Esophagus mucosa (tissue), 1 donor: ENCODE measurements at places on chromosomes 7 and 10. TPM values are rescaled to one million over a fixed set of nuclear protein-coding genes. Genes with fewer than 3 reads are reported as not detected.

- ATAC-seq: no peak
These were observed 56.8 kb downstream of the MPP7 start for GRCh38 chr10:28246023-28246422.

DNA sequence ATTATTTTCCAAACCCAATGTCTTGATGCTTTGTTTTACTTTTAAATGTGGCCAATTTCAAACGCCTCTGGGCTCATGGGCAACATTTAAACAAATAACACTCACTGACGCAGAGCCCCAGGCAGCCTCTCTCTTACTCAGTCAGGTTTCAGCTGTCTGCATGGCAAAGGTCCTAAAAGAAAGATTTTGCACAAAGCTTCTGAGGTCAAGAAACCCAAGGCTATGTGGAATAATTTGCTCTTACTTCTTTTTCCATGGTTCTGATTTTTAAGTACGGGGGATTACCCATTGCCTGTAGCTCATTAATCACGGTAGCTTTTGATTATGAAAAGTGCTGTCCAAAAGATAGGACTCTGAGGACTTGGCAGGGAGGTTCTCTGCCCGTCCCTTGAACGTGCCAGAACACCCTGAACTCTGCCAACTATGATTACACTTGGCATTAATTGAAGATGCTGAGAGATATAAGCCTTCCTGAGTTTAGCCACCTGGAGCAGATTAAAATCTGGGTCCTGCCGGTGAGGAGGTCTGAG is 14.1 kb upstream of the MSRB2 start:
- peak; percentile 45 for ATAC-seq

- no peak for ATAC-seq
These were observed 99.1 kb downstream of the GLI3 start for GRCh38 chr7:42137941-42138340.

The ABCB4 gene
- 0.20 TPM for total RNA-seq

DNA sequence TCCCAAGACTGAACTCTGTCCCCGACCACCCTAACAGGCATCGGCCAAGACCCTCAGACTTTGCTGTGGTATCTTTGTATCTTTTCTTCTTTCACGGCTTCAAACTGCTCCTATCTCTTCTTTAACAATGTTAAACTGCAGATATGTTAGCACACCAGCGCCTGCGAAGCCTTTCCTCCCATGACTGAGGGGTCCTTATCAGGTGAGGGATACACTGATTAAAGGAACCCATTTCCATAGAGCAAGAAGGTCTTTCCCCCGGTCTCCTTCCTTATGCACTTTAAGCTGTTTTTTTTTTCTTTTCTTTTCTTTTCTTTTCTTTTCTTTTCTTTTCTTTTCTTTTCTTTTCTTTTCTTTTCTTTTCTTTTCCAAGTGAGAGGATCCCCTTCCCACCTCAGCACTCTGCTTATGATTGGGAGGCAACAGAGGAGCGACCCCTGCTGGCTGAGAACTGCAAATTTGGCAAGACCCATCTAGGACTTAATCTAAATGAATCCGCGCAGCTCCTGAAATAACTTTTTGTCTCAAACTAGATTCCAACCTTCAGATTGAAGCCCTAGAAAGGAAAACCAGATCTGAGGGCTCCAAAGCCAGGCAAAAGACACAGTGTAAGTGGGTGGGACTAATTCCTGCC is 109.9 kb downstream of the ITGB8 start:
- ATAC-seq: no peak

The AKR1C8 gene
- total RNA-seq: not detected

The ITGA8 gene
- total RNA-seq: 2.1 TPM

The WIPF3 gene
- total RNA-seq: 1.2 TPM

DNA sequence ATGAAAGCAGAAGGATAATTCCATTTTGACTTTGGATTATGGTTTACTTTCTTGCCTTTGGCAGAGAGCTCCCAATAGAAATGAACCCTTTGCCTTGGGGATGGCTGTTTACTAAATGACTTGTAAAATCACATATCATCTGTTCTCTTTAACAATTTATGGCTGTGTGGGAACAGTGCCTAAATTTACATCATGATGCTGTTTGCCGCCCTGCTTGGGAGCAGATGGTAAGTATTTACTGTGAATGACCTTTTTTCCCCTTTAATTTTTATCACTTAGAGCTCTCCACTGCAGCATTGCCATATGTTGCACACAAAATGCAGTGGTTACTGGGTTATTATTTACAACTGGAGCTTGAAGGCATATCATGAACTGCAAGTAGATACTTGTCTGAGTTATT is 13.4 kb downstream of the HEPACAM2 start:
- no peak for ATAC-seq

- no peak for ATAC-seq
These were observed 816.9 kb upstream of the POT1 start for GRCh38 chr7:125746510-125746909.

DNA sequence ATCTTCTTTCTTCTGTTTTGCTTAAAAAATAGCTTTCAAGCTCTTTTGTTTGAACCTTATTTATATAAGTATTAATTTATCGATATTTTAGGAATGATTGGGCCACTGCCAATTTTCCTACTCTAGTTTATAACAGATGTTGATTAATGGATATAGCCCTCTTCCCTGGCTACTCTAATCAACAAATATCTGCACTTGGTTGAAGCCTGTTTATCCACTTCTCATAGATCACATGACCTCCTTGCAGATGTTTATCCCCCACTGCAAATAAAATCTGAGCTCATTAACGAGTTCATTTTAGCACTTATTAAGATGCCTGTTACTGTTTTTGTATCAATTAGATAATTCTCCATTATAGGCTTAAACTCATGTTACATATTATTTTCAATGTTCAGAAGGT is 715.3 kb downstream of the CNTNAP2 start:
- ATAC-seq: no peak
